ENCODE measurements at places on chromosomes 2 and 18.

DNA sequence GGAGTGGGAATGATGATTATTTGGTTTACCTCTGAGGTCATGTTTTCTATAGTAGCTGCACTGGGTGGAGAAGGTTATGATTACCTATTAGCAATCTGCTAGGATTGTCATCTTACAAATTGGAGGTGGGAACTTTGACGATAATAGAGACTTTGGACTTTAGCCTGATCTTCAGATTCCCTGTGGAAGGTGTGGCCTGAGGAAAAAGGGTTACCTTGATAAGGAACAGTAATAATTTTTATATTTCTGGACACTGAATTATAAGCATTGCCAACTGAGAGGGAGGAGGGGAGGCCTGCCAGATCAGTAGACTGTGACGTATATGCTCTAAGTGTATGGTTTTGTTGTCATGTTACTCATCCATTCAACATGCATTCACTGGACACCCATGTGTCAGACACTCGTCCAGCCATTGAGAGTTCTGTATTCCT lies 183.4 kb upstream of the FOSL2 start:
- DNase-seq = no peak

- no peak for DNase-seq
Observed at GRCh38 chr2:34244195-34244594, 645.1 kb upstream of the FAM98A start.

DNA sequence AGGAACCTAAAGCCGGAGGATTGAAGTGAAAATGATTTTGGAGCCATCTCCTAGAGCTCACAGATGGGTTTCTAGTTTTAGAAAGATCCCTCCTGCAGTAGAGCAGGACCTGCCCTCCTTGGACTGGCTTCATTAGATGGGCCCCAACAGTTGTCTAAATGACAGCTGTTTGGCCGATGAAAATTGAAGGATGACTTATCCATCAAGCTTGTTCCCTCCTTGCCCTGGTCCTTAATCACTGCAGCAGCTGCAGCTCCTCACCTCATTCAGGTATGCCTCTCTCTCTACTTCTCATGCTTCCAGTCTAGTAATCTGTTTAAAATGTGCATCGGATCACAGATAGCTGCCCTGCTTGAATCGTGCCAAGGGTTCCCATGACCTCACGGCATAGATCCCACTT lies 677.6 kb downstream of the BCL11A start:
- DNase-seq = no peak

DNA sequence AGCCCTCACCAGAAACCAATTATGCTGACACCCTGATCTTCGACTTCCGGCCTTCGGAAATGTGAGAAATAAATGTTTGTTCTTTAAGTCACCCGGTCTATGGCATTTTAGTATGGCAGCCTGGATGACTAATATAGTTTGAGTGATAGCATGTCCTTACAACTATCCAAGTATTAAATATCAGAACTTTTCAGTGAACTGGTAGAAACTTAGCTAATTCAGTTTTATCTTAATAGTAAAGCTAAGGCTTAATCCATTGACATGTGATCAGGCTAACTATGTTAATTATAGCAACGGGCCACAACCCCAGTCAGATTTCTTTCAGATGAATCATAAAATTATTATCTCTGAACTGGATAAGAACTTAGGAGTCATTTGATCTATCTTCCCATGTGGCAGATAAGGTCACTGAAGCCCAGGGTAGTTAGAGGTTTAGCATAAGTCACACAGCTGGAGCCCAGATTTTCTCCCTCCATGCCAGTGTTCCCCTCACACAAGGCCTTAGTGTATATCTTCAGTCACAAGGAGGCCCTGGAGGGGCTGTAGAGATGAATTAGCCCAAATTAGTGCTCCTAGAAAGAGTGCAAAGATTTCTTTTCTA lies 40.7 kb upstream of the UPP2 start:
- no peak for DNase-seq

GRCh38 chr2:84290537-84290936 lies 168.5 kb downstream of the SUCLG1 start:
- no peak for DNase-seq

- DNase-seq = no peak
Observed at GRCh38 chr2:202870431-202871299, 901 bp downstream of the ICA1L start.

GRCh38 chr2:156476850-156477206 lies 40.6 kb downstream of the GPD2 start:
- DNase-seq = no peak

DNA sequence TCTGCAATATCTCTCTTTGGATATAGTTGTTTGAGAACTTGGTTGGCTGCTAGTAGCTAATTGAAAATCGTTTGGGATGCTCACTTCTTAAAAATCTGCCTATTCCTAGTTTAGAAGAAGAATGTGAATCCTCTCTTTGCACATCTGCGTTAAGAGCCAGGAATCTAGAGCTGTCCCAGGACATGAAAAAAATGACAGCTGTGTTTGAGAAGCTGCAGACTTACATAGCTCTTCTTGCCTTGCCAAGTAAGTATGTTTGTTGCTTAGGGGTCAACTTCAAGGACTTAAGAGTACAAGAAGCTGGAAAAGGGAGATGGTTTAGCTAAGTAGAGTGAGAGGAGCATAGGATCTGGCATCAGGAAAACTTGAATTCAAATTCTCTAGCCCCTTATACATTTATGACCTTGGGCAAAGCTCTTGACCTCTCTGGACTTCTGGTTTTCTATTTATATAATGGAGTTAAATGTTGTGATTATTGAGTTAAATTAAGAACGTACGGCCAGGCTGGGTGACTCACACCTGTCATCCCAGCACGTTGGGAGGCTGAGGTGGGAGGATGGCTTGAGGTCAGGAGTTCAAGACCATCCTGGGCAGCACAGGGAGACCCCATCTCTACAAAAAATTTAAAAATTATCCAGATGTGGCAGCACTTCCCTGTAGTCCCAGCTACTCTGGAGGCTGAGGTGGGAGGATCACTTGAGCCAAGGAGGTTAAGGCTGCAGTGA lies 55.2 kb upstream of the STON1 start:
- no peak for DNase-seq

DNA sequence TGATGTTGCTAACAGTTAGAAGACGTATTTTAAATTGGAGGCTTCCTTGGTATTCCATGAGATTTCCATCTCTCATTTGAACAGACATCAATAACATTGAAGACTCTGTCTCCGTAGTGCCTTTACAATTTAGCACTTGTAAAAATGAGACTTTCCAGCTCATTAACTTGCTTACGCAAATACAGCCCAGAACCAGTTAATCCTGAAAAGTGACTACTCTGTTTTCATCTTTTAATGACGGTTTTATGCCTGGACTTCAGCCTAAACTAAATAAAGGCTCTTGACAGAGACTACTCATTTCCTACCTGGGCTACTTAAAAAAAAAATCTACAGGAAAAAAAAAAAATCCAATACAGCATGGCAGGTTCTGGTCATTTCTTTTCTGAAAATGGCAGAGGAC lies 148.6 kb downstream of the LRATD1 start:
- no peak for DNase-seq

GRCh38 chr18:39058386-39059000 lies 1492.9 kb upstream of the CELF4 start:
- DNase-seq = no peak

DNA sequence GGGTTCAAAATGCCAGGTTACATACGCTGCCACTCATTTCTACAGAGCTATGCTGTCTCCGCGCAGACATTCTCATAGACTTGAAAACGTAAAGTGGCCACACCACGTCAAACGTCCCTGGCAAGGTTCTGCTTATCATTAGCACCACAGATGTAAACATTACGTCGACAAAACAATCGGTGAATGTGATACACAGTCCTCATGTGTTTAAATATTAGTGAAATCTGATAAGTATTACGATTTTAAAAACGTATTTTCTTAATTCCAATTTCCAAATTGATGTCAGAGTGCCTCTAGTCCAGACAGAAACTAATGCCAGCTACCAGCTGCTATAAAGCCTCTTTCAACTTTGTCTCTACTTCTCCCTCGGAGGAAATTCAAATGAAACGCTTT lies 1.2 kb downstream of the STK17B start:
- no peak for DNase-seq

DNA sequence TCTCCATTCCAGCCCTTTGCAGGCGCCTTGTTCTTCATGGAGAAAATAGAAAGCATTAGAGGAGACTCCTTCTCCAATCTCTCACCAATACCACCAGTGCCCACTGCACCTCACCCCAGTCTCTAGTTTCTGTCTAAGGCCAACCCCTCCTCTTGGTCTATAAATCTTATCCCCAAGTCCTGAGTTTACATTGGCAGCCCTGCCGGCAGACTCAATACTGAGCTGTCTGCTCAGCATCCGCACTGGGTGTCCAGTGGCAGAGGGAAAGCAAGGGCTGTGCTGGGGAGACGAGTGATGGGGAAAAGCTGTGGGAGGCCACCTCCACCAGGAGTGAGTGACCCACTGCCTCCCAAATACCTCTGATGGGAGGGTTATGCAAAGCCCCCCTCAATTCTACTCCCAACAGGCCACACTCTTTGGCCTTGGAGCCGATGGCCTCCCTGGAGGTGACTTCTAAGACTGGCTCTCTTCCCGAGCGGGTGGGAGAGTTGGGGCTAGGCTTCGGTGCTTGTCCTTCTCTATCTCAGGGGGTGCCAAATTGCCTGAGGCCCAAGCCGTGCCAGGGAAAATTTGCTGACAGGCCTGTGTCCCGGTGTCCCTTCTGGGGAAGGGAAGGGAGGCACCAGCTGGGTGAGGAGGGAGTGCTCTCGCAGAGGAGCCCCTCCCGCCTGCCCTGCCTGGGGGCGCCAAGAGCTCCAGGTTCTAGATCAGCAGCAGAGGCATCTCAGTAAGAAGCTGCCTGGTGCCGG lies 165.2 kb upstream of the MSH6 start:
- no peak for DNase-seq

DNA sequence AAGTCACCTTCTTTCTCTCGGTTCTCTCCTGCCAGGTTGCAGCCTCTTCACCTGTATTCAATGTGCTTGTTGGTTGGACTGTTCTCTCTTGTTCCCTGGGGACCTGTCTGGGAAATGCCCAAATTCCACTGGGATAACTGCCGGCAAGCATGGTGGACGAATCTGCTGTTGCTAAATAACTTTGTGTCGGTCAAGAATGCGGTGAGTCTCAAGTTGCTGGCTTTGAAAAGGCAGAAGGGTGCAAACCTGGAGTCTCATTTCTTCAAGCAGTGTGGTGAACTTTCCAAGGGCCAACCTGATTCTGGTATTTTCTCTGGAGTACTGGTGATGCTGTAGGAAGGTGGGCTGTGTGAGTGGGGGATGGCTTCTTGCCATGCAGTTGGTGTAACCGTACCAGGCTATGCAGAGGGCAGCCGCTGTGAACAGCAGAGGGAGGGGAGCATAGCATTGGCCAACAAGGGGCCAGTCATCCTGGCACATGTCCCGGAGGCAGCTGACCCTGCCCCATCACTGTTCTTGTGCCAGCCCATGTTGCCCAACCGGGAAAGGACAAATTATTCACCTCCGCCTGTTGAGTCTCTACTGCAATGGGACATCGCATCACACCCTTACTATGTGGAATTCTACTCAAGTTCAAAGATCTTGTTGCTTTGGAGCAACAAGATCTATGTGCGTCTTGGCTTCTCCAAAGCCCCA lies 88.1 kb upstream of the SEC11C start:
- no peak for DNase-seq

DNA sequence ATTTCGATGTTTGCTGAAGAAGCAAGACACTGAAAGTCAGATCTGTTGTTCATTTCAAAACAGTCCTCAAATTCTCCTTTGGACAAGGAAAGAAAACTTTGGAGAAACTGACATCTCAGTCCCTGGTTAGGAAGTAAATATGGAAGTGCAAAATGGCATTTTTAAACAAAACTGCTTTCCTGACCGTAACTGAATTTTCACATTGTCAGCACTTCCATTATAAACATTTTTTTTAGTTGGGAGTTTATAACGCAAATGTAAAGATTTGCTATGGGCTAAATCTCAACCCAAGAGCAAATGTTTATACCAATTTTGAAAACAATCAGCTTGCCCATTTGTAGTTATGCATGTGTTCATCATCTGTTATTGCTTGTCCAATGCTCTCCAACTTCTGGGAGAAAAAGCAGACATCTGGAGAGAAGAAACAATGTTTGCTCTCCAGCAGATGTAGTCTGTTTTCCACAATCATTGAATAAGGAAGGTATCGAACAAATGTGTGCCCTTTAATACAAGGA lies 520.1 kb downstream of the ARHGAP15 start:
- no peak for DNase-seq

GRCh38 chr2:176160251-176160985 lies 3.3 kb downstream of the HOXD3 start:
- no peak for DNase-seq

- no peak for DNase-seq
Observed at GRCh38 chr2:64857581-64858471, 131.4 kb upstream of the SLC1A4 start.

- no peak for DNase-seq
Observed at GRCh38 chr18:50642439-50642838, 82.6 kb downstream of the MAPK4 start.

DNA sequence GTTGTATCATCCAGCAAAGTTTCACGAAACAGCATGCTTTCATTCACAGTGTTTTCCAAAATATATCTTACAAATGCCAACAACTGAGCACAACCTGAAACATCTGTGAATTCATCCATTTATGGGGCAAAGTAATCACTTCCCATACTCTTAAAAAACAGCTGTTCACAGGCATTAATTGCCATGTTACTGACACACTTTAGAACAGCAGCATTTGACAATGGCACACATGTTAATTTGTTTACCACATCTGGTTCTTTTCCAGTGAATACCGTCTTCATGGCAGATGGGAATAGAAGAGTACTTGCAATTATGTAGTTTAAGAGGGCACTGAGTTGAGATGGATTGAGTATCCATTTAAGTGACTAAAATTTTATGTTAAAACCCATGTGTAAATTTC lies 347.4 kb upstream of the LRP1B start:
- DNase-seq = no peak

DNA sequence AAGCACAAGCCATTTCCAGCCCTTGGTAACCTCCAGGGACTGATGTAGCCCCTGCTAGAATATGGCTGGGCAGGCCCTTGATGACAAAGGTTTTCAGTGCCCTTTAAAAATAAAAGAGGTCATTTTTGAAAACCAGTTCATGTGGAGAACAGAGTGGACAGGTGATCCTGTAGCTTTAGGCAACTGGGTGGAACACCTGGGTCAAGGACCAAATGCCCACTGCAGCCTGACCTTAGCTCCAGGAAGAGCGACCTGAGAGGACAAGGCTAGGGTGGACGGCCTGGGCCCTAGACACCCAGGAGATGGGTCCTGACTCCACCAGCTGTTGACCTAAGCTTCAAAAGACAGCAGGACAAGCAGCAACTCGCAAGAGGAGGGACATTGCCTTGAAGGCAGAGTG lies 116.6 kb downstream of the LIPG start:
- DNase-seq = no peak

GRCh38 chr18:29644276-29644675 lies 1398.3 kb downstream of the DSC3 start:
- DNase-seq = no peak

- DNase-seq = no peak
Observed at GRCh38 chr18:62651276-62652056, 63.9 kb upstream of the PHLPP1 start.

All from D721Med (cell line).